DMS53 (cell line): ENCODE measurements at places on chromosomes 16 and 17.

DNA sequence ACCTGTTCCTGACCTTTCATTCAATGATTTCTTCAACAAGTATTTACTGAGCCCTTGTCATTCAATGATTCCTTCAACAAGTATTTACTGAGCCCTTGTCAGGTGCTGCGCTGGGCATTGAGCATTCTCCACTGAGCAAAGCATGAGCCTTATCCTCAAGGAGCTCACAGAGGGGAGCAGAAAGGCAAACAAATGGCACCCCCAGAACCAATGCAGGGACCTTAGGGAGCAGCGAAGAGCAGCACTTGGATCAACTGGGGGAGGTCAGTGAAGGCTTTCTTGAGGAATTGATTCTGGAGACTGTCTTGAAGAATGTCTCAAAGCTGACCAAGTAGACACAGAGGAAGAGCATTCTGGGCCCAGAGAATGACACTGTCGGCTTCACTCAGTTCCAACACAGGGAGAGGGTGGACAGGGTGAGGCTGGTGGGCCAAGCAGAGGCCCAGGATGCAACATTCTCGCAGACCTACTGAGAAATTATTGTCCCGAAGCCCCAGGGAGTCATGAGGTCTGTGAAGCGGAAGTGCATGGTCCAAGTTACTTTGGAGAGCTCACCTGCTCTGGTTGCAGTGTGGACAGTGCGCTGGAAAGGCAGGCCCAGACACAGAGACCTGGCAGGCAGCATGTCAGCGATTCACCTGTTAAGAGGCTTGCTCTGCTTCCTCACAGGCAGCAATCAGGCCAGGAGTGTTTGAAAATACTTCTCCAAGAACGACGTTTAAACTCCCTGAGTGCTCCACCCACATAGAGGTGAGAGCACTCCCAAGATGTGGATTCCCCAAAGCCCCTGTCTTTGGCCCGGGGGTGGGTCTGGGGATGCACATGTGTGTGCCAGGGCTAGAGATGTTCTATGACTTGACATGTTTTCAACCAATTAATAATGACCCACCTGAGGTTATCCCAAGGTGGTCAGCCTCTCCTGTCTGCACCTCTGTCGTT, 3.2 kb upstream of the MPO start:
- peak; percentile 42 for DNase-seq

- DNase-seq: no peak
These were observed 19.6 kb downstream of the MAP2K3 start for GRCh38 chr17:21304091-21304490.

GRCh38 chr16:49278944-49279725, 2.5 kb downstream of the CBLN1 start:
- no peak for DNase-seq

- peak; percentile 65 for DNase-seq
These were observed 571 bp downstream of the TIMP2 start for GRCh38 chr17:78924481-78925151.

- DNase-seq: peak; percentile 36
These were observed 2.5 kb downstream of the MYLK3 start for GRCh38 chr16:46745617-46746016.

- DNase-seq: peak; percentile 57
These were observed 526 bp downstream of the ZZEF1 start for GRCh38 chr17:4142107-4142900.

- DNase-seq: no peak
These were observed 1.0 kb downstream of the PMM2 start for GRCh38 chr16:8798535-8799157.

DNA sequence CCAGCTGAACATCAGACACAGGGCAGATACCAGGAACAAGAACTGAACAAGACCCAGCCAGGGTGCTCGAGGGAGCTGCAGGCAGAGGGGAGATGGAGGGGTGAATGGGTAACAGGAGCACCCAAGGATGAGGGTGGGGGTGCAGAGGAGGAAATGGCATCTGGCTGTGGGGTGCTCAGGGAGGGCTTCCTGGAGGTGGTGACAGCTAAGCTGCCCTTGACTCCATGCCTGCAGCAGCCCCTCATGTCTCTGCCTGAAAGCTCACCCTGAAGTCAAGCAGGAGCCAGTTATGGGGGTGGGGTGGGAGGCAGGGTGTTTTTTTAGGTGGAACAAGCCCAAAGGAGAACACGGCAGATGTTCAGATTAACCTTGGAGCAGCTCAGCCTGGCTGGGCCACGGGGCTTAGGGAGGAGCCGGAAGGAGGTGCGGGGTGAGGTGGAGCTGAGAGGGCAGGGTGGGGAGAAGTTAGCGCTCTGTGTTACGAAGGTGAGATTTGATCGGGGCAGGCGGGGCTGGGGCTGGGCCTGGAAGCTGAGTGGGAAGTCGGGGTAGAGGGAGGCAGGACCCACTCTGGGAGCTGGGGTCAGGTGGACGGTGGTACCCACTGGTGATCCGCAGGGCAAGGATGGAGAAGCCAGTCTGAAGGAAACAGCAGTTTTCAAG, 143.0 kb downstream of the ENGASE start:
- DNase-seq: no peak

DNA sequence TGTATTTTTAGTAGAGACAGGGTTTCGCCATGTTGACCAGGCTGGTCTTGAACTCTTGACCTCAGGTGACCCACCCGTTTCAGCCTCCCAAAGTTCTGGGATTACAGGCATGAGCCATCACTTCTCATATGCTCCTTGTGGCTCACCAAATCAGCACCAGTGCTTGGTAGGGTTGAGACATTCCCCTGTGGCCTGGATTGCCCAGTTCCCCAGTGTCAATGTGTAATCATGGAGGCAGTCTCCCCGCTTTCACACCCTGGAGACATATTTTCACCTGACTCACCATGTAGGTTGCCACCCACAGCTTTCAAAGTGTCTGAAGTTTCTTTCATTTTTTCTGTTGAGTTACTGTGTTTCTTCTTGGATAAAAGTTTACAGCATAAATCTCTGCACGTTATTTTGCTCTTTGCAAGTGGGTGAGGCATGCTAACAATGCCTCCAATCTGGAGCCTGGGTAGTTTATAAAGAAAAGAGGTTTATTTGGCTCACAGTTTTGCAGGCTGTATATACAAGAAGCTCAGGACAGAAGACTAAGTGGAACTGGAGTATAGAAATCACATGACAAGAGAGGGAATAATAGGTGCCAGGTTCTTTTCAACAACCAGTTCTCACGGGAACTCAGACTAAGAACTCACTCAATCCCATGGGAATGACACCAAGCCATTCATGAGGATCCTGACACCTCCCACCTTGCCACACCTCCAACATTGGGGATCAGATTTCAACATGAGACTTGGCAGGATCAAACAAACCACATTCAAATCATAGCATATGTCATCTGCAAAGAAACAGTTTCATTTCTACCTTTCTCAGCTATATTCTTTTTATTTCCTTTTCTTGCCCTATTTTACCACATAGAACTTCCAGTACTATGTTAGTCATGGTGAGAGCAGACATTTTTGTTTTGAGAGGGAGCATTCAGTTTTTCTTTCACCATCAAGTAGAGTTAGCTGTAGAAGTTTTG, 113.2 kb downstream of the PHKB start:
- DNase-seq: no peak

- no peak for DNase-seq
These were observed 3.0 kb upstream of the PRSS22 start for GRCh38 chr16:2860826-2861567.

DNA sequence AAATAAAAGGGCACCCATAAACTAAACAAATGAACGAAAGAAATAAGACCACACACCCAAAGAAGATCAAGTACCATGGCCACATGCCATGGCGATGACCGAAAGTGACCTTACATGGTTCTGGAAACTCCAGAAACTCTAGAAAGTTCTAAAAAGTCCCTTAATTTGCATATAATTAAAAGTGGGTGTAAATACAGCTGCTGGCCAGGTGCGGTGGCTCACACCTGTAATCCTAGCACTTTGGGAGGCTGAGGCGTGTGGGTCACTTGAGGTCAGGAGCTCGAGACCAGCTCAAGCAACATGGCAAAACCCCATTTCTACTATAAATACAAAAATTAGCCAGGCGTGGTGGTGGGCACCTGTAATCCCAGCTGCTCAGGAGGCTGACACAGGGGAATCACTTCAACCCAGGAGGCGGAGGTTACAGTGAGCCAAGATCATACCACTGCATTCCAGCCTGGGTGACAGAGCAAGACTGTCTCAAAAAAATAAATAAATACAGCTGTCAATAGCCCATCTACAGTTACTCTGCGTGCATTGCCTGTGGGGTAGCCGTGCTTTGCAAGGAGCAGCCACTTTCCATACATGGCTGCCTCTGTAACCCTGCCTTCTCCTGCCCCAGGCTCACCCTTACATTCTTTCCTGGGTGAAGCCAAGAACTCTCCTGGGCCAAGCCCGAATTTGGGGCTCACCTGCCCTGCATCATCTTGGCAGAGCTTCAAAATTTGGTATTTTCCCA, 7.2 kb upstream of the ZNF778 start:
- DNase-seq: no peak

GRCh38 chr17:9324864-9325263, 250.8 kb downstream of the STX8 start:
- DNase-seq: peak; percentile 56

DNA sequence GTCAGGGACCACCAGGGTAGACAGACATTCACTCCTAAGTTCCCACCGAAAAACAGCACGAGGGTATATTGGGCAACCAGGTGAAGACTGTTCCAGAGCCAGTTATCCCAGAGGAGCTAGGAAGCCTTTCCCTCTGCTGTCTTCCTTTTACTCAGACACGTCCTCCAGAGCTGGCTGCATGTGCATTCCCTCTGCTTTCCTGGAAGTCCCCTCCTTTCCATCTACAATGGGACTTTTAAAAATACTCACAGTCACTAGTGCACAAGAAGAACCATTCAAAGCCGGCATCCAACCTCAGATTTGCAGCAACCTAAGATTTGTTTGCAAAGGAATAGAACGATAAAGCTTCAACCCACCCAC, 32.5 kb upstream of the CRISPLD2 start:
- peak; percentile 32 for DNase-seq

DNA sequence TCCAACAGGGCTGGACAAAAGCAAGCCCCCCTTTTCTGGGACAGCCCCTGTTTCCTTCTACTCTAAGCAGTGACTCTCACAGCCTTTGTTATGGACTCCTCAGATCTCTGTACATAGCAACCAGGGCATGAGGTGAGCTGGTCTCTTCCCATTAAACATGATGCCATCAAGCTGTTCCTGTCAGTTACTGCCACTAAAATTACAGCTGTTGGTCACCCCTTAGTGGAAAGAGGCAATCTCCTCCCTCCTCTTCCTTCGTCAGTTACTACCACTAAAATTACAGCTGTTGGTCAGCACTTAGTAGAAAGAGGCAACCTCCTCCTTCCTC, 95.2 kb upstream of the SMIM36 start:
- DNase-seq: peak; percentile 51

GRCh38 chr16:12503191-12503590, 300.5 kb downstream of the CPPED1 start:
- DNase-seq: peak; percentile 87

GRCh38 chr17:82217530-82218204, 5.0 kb upstream of the CCDC57 start:
- peak; percentile 44 for DNase-seq

DNA sequence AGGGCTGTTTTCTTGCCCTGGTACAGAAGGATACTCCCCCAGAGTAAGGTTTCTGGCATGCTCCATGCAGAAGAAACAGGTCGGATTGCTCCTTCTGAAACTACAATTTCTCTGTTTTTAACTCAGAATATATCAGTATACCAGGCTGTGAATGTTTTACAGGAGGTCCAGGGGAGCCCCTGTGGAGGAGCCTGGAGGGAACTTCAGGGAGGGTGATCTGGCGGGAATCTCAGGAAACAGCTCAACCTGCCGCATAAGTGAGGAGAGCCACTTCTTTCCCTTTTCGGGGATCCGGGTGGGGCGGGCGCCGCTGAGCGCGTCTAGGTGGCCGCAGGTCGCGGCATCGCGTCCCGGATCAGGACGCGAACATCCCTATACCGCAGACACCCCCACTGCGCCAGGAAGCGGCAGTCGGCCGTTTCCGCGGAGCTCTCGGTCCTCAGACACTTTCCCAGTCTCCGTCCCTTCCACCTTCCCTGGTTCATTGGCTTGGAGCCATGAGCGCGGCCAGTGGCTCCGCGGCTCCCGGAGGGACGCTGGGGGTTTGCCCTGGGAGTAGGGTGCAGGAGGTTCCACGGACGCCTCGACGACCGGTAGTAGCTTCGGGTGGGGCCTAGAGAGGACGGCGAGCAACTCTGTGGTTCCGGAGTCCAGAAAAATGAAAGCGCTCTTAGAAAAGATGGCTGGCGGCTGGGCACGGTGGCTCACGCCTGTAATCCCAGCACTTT, 3.1 kb upstream of the ZNF764 start:
- DNase-seq: peak; percentile 64

DNA sequence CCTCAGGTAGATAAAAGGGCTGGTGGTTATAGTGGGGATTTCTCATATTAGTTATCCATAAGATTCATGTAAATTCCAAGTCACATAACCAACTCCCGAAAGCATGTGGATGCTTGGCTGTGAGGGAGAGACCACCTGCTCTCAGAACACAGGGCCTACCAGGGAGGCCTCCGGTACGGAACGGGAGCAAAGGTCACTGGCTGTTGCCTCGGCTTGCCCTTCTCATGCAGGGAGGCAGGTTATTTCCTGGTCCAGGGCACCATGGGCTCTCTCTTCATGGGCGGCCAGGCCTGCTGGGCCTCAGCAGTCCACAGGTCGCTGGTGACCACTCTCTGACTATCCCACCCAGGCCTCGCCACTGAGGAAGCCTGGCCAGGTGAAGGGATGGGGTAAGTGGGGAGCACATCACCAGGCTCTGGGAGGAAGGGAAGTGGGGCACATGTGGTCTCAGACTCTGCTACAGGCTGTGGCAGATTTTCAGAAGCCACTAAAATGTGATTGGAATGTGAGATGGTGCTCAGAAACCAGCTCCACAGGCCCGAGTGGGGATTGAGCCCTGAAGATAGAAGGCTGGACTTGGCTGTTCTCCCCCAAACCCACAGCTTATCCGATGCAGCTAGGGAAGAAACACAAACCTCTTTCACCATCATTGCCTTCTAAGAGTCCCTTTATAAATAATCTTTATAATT, 45.4 kb downstream of the HNF1B start:
- no peak for DNase-seq
